Cortex of kidney (tissue), 1 donor: ENCODE measurements at places on chromosomes 16 and 17.

DNA sequence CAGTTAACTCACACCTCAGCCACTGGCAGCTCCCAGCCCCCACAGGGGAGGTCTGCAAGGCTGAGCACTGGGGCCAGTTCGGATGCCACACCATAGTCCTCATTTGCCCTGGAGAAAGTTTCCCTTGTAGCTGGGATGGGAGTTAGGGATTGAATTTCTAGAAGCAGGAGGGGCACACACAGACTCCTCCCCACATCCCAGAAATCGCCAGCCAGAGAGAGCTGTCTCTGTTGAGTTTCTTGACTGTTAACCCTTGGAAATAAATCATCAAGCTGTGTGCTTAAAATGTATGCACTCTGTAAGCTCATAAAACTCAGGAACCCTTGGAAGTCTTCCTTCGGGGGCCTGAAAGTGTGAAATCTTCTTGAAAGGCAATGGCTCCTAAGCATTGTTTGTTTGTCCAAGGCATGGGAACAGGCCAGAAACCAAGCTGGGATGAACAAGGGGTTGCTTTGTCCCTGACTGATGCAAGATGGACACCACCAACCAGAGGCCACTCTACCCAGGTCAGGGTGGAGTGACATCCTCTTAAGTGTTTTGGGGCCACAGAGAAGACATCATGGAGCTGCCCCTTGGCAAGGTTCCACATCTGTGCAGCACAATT is 394 bp upstream of the PRM3 start:
- DNase-seq: no peak

GRCh38 chr16:81723098-81723723 is 55.9 kb upstream of the PLCG2 start:
- no peak for DNase-seq

DNA sequence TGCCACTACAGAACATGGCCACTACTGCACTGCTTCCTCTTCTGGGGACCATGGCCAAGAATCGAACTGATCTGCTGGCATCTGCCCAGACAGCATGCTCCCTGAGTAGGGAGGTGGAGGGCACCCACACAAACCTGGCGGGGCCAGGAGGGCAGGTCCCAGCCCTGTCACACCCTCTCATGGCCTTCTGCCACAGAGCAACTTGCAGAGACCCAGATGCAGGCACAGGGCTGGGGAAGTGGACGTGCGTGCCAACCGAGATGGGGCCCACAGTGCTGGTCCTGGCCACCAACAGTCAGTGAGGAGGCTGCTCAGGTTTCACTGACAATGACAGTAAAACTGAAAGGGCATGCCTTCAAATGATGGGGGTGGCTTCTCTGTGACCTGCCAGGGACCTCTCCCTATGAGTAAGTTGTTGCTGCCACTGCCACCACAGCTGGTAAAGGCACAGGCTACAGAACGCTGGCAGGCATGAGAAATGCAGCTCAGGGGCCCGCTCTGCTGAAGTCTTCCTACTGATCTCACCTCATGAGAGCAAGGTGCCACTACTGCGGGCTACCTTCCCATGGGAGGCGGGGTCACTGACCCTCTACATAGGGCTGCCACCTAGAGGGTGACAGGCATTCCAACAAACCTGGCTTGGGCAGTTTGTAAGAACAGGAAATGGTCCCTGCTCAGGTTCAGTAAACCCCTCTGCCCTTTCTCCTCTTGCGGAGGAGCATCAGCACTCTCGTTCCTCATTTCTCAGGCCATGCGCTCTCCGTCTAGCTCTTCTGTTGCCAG is 15.5 kb downstream of the HIC1 start:
- DNase-seq: no peak

GRCh38 chr17:66714046-66715023 is 120.6 kb upstream of the CACNG5 start:
- DNase-seq: no peak

DNA sequence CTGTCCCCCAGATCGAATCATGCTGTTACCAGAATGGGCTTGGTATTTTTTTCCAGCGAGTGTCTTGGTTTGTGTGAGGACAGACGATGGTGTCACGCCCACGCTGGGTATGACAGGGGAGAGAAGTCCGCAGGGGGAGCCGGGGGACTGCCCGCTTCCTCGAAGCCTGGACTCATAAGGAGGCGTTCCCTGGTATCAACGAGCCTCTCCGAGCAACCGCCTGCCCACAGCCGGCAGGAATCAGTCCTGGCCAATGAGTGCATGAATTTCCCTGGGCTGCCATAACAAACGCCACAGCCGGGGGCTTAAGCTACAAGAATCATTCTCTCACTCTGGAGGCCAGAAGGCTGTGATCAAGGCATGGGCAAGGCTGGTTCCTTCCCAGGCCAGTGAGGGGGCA is 26.1 kb upstream of the JPH3 start:
- DNase-seq: no peak

DNA sequence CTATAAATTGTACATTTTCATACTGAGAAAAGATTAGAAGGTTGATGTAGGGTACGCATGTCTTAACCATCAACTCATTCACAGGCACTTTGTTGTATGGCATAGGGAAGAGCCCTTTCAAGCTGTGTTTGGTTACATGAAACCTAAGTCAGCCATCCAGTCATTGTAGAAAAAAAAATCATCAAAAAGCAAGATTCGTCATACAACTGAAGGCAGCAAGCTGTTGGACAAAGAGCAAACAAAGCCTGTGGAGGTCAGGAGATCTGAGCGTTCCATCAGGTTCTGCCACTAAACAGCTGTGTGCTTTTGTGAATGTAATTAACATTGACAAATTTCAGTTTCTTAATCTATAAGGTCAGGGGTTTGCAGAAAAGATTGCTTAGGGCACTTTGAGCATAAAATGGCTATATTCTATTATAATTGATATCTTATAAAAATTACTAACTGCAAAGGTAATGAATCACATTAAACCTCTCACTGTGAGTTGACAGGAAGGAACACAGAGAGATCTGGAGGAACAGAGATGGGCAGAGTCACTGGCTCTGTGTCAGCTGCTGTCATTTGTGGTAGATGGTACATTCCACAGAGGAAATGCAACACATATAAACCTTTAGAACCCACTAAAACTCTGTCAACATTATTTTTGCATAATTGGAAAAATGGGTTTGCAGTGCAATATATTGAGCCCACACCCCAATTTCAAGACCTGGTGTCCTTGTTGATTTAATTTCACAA is 66.3 kb upstream of the MYOCD start:
- no peak for DNase-seq

- DNase-seq: no peak
Observed at GRCh38 chr16:66706506-66706880, 9.9 kb upstream of the CMTM4 start.

DNA sequence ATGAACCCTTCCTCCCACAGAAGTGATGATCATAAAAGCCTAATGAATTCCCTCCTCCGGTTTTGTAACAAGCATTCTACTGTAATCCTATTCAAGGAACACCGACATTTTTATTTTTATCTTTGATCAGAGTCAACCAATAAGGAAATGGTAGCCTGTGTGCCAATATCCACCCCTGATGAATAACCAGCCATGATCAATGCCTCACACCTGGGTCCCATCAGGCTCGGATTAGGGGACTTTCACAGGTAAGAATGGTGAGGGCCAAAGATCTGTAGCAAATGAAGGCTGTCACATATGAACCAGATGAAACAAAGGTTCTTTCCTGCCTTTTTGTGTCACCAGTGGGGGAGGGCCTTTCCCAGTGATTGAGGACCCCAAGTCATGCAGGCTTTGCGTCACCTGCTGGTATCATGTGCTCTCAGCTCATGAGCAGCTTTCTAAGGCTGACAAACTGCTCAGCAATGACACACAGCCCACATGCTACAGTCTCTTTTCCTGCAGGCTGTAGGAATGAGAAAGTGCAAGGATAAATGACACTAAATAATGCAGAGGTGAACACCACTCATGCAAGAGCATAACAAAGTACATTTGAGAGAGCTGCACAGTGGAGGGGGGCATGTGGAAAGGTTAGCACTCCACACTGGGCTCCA is 34.9 kb downstream of the TOM1L2 start:
- no peak for DNase-seq

DNA sequence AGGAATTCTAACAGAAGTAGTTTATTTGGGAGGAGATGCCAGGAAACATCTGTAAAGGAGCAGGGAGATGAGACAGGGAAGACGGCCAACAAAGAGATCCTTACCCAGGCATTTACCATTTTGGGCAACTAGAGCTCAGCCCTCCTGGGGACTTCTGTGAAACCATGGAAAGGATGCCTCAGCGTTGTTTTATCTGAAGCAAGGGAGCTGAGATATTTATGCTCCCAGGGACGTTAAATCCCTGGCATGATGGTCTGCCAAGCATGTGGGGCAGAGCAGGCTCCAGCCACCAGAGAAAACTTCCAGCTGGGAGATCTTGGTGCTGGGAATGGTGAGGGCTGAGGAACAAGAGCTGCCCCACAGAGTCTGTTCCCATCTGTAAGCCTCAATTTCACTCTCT is 114.8 kb upstream of the FOXF1 start:
- DNase-seq: no peak

DNA sequence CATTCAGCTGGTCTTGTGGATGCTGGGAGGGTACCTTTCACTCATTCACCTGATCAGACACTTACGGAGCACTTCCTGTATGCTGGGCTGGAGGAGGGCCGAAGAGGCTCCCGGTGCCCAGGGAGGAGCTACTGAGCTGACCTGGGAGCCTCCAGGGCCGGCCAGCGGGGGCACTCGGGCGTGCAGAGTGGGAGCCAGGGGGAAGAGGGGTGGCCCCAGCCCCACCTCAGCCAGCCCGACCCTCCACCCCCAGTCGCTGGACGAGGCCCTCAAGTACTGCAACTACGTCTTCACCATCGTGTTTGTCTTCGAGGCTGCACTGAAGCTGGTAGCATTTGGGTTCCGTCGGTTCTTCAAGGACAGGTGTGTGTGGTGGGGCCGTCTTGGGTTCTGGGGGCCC is 10.3 kb downstream of the TPSG1 start:
- no peak for DNase-seq

DNA sequence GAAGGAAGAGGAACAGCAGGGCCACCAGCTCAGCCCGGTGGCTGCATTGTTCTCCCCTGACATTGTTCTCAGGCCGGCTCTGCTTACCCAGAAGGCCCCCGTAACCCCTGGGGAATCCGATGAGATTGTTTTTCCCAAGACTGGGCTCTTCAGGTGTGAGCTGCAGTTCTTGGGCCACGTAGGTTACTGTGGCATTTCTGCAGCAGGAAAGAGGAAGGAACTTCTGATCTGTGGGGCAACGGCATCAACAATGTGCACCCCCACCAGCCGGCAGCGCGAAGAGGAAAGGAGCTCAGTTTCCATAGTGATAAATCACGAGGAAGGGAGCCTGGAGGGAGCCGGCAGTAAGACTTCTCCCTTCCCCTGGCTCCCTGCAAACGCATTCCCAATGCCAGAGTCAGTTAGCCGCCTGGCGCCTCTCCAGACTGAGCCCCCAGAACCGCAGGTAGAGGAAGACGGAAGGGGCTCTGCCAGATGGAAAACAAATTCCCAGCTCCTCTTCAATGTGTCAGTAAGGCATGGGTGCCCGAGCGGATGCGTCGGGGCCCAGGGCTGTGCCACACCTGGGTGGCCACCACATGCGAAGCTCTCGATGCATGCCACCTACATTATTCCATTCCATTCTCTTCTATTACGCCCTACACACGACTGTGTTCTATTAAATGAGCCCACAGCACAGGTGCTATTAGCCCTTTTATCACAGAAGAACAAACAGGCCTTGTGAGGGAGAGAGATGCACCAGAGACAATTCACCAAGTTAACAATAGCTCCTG is 21.5 kb upstream of the PECAM1 start:
- no peak for DNase-seq

DNA sequence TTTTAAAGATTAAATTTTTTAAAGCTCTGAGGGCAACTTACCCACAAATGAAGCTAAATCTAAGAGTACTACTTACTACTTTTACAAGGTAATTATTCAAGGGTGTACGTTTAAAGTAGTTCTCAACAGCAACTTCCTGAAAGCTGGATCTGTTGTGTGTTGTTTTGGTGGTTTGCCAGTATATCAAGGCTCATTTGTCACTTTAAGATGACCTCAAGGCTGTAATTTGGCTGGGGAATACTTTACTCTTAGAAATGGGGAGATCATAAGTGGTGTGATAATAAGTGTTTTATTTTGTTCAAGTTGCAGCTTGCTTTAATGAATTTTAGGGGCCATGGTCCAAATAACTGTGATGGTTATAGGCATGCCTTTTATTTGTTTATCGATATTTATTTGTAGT is 30.4 kb downstream of the AP2B1 start:
- no peak for DNase-seq

DNA sequence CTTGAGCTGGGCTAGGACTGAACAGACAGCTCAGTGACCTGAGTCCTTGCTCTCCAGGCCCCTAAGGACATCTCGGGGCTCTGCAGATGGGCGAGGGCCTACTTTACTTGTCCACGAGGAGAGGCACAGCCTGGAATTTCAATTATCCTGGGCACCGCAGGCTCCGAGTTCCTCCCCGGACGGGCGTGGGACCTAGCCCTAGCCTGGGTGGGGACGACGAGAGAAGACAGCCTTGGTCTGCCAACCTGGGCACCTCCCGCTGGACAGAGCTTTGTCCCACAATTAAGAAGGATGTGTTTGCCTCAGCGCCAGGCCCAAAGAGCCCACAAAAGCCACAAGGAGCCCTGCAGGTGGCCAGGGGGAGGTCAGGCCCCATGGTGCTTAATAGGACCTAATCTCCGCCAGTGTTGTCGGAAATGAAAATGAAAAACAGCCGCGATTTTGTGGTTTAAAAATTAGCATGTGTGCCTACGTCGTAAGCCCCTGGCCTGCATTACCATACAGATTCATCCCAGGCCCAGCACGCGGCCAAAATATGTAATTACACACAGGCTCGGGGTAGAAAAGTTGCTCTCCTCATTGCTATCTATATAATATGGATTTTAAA is 51.4 kb upstream of the LHX1 start:
- no peak for DNase-seq

DNA sequence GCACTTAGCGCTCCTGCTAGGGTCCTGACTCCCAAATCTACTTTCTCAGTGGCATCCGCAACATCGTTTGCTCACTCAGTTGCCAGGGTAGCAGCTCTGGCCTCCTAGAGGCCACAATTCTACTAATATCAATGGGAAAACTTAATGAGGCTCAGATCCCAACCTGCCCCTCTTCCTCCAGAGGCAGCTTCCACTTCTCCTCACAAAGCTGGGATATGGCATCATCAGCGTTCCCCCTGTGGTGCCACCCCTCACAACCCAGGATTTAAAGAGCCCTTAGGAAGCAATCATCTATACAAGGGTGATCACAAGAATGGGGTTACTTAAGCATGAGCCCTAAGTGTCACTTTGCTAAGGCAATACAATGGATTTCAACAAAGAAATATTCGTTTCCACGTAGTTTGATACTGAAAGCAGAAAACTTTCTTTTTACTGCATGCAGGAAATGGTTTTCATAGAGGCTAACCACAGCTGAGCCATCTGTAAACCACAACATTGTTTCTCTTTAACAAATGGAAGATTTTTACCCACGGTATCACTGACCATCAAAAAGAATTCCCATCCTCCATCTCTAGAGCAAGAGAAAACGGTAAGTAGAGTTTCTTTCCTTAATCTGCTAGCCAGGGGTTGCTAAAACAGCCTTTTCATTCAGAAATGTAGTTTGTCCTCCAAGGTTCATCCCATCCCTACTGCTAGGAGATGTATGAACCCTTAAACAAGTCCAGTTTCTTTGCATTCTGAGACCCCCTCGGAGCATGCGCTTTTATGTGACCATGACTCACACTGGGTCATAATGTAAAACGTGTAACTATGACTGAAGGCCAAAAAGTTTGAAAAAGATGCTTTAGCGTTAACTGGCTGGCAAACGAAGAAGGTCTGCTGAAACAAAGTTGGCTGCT is 68.3 kb upstream of the BCAR1 start:
- no peak for DNase-seq

GRCh38 chr16:54199487-54200160 is 87.0 kb downstream of the IRX3 start:
- no peak for DNase-seq

- no peak for DNase-seq
Observed at GRCh38 chr17:7745748-7746470, 28.4 kb downstream of the DNAH2 start.
